ENCODE measurements at places on chromosomes 2 and 18.

GRCh38 chr2:219557791-219558785 is 13.3 kb downstream of the OBSL1 start:
- DNase-seq: no peak

GRCh38 chr2:56515399-56515798 is 331.6 kb downstream of the CCDC85A start:
- no peak for DNase-seq

- DNase-seq: no peak
Observed at GRCh38 chr2:37324786-37325624, at the start of gene PRKD3. Gene PRKD3 (minus strand): TSS chr2:37324833. CDS start chr2:37316524, 8,309 bp downstream.

- DNase-seq: peak; percentile 69
Observed at GRCh38 chr2:45177870-45178269, 168.6 kb upstream of the SIX2 start.

DNA sequence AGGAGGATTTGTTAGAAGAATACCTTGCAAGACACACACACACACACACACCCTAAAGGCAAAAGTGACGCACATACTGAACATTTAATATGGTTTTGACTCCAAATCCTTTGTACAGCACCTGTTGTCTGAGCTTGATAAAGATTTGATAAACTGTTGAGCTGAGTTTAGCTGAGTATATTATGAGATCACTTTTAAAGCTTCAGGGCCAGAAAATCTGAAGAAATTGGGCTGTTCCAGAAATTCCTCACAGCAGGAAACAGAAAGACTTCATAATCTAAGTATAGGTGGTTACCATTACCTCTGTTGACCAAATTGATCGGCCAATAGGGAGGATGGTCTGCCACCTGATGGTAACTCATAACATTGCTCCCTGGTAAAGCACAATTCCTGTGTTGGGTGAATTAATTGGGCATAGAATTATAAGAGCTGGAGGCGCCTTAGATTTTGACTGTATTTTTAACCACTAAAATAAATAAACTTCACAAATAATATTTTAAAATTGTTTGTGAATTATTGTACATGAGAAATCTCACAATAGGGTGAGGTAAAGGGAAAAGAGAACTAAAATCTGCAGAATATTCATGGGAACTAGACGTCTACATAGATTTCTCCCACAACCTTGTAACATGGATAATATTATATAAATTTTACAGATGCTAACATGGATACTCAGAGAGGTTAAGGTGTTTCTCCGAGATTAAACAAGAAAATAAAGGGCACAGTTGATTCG is 21.8 kb upstream of the RPIA start:
- DNase-seq: no peak

GRCh38 chr2:222794585-222795449 is 66.0 kb upstream of the ACSL3 start:
- DNase-seq: no peak

GRCh38 chr2:41405441-41405840 is 642.4 kb upstream of the PKDCC start:
- no peak for DNase-seq

- DNase-seq: no peak
Observed at GRCh38 chr2:228649447-228649846, 468.0 kb upstream of the SPHKAP start.

- no peak for DNase-seq
Observed at GRCh38 chr2:182191061-182191460, 205.4 kb downstream of the PPP1R1C start.

GRCh38 chr2:111191877-111192276 is 71.2 kb downstream of the BCL2L11 start:
- DNase-seq: no peak

- DNase-seq: no peak
Observed at GRCh38 chr2:241271706-241272302, 43.7 kb downstream of the HDLBP start.

GRCh38 chr2:222248256-222248655 is 50.5 kb downstream of the PAX3 start:
- DNase-seq: no peak

GRCh38 chr2:234789556-234790325 is 162.1 kb upstream of the SH3BP4 start:
- DNase-seq: no peak

DNA sequence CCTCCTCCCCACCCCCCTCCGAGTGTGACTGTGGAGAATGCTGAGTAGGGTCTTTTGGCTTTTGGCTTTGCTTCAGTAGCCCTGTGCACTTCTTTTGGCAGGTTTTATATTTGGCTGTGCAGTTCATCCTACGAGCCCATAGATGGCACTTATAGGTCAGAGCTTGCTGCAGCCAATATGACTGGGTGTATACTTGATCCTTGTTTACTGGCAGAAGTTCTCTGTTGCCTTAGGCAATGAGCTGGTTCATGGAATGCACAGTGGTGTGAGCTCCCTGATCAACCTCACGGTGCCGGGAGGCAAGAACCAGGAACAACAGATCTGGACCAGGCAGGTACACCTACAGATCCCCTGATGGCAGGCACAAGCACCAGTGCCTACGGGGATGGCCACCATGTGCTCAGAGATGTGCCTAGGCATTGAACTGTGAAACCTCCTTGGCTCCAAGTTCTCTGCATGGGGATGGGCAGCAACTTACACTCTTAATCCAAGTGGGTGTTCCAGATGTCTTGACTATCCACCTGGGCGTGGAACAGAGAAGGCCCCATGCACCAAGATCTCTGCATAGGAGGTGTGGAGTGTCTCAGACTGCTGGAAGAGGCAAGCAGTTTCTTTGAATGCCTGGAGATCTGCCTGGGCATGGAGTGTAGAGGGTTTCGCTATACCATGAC is 190.4 kb downstream of the KIAA1328 start:
- DNase-seq: no peak

DNA sequence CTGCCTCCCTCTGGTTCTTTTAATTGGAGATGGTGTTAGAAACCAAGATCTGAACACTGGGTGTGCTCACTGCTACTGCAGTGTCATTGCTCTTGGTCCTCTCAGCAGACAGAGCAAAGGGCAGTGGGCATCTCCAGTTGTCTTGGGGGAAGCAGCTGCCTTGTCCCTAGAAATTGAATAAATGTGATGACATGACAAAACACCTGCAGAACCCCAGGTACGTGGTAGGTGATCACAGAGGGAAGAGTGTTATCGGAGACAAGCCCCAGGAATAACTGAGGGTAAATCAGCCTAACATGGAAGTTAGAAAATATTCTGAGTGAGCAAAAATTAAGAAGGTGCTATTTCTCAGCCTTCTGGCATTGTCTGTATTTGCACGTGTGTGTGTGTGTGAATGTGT is 311.9 kb upstream of the HDAC4 start:
- no peak for DNase-seq

GRCh38 chr18:27673861-27674260 is 488.8 kb upstream of the CHST9 start:
- no peak for DNase-seq

DNA sequence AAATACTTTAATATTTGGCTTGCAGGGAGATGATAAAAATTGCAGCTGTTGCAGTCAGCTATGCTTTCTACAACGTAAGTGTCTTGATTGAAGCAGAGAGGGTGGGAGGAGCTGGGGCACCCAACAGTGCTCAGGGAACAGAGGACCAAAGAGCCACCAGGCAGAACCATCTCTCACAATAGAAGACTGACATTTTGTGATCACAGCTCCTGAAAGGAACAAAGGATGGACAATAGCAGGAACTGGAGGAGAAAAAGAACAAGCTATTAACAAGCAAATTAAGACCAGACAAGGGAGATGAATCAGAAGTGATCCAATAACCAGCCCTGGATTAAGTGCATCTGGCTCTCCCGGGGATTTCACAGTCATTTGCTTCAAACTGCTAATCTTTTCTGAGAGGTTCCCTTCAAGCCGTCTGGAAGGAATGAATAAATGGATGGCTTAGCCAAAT is 65.7 kb upstream of the SMAD2 start:
- no peak for DNase-seq

GRCh38 chr2:234372506-234372905 is 124.4 kb downstream of the ARL4C start:
- no peak for DNase-seq

GRCh38 chr18:3671176-3671575 is 221.2 kb downstream of the TGIF1 start:
- no peak for DNase-seq

DNA sequence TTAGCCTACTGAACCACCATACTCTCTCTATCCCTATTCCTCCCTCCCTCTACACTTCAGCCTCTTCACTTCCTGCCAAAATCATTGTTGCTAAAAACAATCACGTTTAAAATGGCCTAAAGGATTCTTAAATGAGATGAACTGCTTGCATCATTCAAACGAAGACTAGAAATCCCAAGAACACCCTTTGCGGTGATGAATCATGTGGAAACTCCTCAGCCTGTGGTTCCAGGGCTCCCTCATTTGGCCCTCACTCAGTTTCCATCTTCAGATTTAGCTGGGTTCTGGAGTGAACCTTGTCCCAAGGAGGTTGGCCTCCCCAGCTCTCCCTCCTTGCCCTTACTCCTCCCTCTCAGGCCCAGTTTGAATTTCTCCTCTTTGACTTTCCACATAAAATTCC is 125.6 kb upstream of the CDC42EP3 start:
- DNase-seq: no peak

- DNase-seq: no peak
Observed at GRCh38 chr2:216636551-216637450, 3.6 kb downstream of the IGFBP2 start.

- DNase-seq: no peak
Observed at GRCh38 chr2:109193807-109194619, 65.0 kb downstream of the SH3RF3 start.

- DNase-seq: no peak
Observed at GRCh38 chr2:44056947-44057346, 61.2 kb upstream of the LRPPRC start.

GRCh38 chr2:197238043-197238365 is 72.6 kb downstream of the ANKRD44 start:
- no peak for DNase-seq

- no peak for DNase-seq
Observed at GRCh38 chr18:10376731-10377130, 77.7 kb upstream of the APCDD1 start.

- no peak for DNase-seq
Observed at GRCh38 chr2:200588076-200588678, 2.4 kb downstream of the AOX1 start.

- no peak for DNase-seq
Observed at GRCh38 chr2:28662044-28662443, 89.6 kb upstream of the PPP1CB start.

DNA sequence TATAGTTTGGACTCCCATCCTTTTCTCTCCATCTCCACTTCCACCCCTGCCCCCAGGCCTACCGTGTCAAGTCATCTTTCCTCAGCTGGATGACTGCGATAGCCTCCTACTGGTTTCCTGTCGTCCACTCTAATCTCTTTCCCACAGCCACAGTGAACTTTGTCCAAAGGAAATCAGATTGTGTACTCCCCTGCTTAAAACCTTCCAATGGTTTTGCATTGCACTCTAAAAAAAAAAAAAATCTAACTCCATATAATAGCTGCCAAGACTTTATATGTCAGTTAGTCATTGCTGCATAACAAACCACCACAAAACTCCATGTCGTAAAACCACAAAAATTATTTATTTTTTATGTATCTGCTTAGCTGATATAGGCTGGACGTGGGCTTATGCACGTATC is 160.2 kb upstream of the CCDC68 start:
- no peak for DNase-seq

DNA sequence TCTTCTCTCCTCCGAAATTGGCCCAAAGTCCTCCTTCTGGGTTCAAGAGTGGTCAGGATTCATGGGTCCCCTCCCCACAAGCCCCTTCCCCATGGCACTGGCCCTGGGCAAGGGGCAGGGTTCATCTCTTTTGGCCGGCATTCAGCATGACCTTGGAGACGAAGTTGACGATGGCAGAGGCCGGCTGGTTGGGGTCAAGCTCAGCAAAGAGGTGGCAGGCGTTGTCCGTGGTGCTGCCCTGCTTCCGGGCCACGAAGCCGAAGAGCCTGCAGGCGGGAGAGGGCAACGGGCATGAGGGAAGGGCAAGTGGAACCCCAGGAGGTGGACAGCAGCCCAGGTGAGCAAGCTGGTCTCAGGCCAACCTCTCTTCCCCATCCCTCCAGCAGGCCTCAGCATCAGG is 198.5 kb downstream of the TNS1 start:
- DNase-seq: no peak

DNA sequence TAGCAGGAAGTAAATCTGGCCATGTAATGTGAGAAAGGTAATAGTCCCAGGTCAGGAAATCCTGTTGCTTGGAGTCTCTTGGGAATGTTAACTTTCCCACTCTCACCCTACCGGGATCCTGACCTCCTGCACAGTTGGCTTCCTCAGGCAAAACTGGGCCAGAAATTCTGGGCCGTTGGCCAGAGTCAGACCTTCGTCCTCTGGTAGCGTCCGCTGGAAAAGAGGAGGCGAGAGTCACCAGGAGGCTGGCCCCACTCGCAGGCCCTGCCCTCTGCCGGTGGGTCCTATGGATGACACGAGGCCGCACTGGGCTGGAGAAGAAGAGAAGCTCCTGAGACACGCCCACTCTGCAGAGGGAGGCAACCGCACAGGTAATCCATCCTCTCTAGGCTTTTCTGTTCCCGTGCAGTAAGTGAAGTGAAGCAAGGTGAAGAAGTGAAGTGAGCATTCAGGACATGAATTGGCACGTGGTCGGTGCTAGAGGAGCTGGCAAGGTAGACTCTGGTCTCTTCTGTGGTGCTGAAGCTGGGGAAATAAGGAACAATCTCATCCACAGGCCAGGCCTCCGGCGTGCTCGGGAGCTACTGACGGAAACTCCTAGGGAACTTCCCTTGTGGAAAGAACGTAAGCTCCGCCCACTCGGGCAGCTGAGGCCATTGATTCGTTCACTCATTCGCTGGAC is 182.7 kb upstream of the GLI2 start:
- DNase-seq: no peak

DNA sequence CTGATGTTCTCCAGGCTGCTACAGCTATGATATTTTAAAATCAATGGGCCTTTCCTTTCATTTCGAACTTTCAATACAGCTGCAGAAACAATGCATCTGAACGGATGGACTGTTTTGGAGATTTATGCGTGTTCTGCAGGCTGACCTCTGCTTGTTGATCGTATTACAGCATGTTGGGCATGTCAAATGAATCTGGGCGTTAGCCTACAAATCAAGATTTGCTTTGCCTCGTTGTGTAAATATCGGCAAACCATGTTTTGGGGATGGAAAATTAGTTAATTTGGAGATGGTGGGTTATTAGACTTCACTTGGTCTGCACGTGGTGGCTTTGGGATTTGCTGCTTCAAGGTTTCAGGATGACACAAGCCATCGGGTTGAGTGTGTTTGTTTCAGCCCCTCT is 129.3 kb downstream of the AGAP1 start:
- DNase-seq: no peak

GRCh38 chr2:234335661-234336228 is 161.1 kb downstream of the ARL4C start:
- no peak for DNase-seq

DNA sequence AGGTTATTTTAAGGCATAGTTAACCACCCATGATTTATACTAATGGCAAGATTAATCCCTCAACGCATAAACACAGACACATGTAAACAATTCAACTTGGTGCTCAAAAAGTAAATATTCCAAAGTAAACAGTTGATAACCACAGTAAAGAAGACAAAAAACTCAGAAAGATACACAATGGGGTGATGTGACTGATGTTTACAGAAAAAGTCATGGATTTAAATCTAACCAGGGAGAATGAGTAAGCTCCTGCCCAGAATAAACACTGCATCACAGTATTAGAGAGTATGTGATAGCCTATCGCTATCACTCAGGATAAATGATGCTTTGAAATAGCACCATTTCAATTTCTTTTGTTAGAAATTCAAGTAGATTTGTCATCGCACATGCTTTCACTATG is 49.3 kb downstream of the HIBCH start:
- DNase-seq: no peak

All from SK-N-MC (cell line).